Activated CD4-positive, alpha-beta T cell treated with anti-CD3 and anti-CD28 coated beads, Interleukin-2, amount 50 U/mL, for 1 hour (primary cell): ENCODE measurements at places on chromosomes 1 and 21.

DNA sequence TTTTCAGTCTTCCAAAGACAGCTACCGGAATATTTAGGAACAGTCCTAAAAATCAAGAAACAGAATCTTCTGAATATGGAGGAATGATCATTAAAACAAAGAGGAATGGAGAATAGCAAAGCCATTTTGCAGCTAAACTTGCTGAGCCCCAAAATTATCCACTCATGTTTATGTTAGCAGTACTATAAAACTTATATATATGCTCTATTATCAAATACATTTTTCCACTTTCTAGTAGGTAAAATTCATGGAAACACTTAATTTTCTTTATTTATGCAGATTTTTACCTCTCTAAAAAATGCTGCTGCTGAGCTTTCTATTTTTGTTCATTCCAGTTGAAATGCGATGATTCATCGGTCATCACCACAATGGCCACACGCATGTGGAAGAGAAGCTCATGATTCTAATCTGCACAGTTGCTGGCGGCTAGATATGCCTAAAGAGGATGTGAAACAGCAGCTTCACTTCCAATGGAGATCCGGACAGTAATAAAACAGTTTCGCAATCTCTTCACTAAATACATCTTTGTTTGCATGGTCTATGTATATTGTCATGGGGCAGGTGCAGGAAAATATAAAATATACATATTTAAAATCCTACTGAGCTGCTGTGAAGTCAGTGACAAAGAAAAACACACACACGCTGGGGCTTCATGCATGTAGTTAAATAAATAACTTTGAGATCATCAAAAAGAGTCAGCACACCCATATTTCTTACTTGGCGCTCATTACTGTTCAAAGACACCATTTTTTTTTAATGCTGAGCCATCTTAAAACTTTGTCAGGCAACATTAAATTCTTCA, 292.2 kb downstream of the SMYD3 start:
- DNase-seq, result no peak

GRCh38 chr1:226355669-226356551, 46.9 kb upstream of the LIN9 start:
- DNase-seq, result no peak

DNA sequence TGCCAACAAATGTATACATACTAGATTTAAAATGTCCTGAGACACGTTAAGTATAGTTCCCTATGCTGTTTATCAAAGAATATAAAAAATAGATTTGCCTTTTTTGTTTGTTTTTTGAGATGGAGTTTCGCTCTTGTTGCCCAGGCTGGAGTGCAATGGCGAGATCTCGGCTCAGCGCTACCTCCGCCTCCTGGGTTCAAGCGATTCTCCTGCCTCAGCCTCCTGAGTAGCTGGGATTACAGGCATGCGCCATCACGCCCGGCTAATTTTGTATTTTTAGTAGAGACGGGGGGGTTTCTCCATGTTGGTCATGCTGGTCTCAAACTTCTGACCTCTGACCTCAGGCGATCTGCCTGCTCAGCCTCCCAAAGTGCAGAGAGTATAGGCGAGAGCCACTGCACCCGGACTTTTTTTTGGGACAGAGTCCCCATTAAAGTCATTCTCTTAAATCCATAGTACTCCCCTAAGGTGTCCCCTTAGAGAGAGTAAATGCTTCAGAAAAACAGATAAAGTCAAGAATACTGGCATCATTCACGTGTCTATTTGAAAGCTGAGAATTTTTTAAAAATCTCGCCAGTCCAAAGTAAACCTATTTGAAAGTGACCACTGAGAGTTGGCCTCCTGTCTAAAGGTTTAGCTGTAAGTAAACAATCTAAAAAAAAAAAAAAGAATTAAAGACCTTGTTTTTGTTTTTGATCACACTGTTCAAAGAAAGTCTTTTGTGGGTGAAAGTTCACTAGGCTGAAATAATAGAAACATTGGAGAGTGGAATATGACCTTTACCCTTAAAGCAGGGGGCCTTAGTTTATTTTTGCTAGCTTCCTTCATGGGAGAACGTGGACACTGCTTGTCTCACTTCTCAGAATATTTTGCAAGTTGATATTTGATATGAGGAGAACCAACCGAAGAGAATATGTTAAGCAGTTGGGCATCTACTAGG, 48.0 kb upstream of the SLC16A1 start:
- no peak for DNase-seq

DNA sequence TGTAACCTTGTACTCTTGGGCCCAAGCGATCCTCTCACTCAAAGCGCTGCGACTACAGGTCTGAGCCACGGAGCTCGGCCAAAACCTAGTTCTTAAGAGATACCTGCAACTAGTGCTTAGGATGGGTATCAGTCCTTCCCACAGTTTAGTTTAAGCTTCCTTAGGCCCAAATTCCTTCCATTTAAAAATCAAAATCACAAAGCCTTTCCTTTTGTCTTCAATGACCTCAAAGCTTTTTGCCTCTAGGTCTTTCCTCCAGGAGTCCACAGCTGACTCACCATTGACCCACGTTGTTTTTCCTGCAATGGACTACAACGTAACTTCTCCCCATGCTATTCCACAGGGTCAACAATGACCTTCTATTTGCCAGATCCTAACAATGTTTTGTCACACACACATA, 64.0 kb downstream of the APP start:
- DNase-seq, result no peak

- DNase-seq, result no peak
These were observed 1.7 kb downstream of the MCL1 start for GRCh38 chr1:150577557-150578271.

- no peak for DNase-seq
These were observed 11.3 kb downstream of the UBE2G2 start for GRCh38 chr21:44790368-44790767.

DNA sequence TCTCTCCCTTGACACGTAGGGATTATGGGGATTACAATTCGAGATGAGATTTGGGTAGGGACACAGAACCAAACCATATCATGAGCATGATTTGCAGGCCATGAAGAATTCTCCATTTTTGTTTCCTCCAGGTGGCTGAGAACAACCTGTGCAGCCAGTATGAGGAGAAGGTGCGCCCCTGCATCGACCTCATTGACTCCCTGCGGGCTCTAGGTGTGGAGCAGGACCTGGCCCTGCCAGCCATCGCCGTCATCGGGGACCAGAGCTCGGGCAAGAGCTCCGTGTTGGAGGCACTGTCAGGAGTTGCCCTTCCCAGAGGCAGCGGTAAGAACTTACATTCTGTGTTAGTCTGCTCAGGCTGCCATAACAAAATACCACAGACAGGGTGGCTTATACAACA, 9.7 kb downstream of the MX1 start:
- DNase-seq, result no peak

DNA sequence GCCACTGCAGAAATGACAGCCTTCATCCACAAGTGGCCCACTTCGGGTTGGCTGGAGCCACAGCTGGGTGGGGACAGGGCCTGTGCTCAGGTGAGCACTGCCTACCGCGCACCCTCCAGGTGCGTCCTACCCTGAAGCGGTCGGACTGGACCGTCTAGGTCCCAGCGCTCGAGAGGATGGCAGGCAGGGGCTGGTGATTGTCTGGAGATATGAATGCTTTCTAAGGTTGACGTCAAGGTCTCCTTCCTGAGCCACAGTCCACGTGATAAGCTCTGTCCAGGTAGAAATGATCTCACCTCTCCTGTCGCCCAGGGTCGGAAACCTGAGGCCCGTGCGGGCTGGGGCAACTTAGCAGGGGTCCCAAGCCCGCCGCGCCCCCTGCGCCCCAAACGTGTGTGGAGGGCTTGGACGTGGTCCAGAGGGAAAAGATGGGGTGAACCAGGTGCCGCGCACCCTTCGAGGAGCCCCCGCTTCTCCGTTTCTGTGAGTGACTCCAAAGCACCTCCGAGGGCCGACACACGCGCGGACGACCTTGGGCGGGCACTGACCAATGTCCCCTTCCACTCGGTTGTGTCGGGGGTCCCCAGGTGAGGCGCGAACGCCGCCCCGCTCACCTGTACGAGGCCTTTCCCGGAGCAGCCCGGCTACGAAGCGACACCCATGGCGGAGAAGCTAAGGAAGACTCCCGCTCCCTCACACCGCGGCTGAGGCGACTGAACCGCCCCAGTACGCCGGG, 853 bp upstream of the DOP1B start:
- no peak for DNase-seq

GRCh38 chr1:180000575-180000974, 46.0 kb downstream of the CEP350 start:
- DNase-seq, result no peak

GRCh38 chr1:160117709-160118183, 2.2 kb downstream of the ATP1A2 start:
- no peak for DNase-seq

DNA sequence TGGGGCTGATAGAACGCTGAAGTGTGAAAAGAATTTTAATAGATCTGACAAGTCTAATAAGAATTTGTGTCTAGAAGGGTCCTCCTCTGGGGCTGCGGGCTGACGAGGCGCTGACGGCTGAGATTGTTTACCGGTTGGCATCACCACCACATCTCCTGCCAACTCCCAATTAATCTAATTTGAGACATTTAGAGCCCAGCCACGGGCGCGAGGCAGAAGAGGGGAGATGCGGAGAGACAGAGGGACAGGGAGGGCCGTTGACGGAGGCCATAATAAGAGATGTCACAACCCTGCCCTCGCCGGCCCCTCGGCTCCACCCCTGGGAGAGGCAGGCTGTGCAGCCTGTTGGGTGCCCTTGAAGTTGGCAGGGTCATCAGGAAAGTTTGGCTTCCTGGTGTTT, 109.3 kb downstream of the PAX7 start:
- DNase-seq, result no peak

- DNase-seq, result peak; percentile 32
These were observed 104.0 kb upstream of the OLIG2 start for GRCh38 chr21:32921632-32922230.

- no peak for DNase-seq
These were observed 14.2 kb downstream of the WDR4 start for GRCh38 chr21:42864815-42865775.

GRCh38 chr21:15445327-15445726, 284.5 kb upstream of the USP25 start:
- DNase-seq, result no peak

DNA sequence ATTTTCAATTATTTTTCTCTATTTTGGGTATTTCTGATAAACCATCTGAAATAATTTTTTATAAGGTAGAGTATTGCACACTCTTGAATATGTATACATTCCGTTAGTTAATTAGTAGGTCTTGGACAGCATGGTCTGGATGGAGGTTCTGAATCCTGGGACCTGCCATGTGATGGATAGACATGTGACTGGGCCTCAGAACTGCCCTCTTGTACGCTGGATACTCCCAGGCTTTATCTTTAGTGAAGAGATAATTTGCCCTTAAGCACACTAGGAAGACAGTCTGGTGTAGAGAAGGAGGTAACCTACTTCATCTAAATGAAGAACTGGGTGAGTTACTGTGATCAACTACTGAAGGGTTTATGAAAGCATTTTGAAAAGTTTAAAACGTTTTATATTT, 48.9 kb downstream of the CNIH3 start:
- DNase-seq, result no peak

- DNase-seq, result no peak
These were observed 543.5 kb downstream of the PTPRC start for GRCh38 chr1:199182186-199182843.

DNA sequence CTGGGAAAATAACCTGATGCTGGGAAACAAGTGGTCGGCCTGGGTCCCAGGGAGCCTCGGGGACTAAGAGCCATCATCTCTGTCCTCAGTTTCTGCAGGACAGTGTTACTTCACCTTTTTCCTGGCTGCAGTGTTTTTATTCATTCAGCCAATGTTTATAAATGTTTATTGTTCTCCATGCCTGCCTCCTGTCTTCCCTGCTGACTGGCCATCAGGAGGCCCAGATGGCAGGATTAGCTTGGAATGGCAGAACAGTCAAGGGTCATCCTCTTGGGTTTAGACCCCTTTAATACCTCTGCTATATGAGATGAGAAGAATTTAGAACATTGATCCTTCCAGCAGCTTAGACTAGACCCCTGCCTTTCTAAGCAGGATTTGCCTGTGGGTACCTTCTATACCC, 13.3 kb downstream of the MAPKAPK2 start:
- DNase-seq, result no peak

DNA sequence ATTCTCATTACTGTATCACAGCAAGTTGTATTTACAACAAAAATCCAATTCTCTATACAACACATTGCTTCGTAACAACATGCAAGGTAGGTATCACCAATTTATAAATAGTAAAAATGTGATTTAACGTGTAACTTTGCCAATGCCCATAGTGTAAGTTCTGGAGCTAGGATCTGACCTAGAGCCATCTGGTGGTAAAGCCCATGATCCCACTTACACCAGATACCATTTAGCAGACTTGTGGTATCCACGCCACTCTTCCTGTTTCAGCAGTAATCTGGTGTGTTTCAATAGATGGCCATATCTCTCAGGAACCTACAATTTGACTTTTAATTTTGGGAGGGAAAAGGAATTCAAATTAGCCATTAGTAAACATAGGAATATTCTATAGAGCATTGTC, 10.2 kb downstream of the SETSIP start:
- DNase-seq, result no peak

- DNase-seq, result no peak
These were observed 38.1 kb upstream of the POU3F1 start for GRCh38 chr1:38084700-38085099.

DNA sequence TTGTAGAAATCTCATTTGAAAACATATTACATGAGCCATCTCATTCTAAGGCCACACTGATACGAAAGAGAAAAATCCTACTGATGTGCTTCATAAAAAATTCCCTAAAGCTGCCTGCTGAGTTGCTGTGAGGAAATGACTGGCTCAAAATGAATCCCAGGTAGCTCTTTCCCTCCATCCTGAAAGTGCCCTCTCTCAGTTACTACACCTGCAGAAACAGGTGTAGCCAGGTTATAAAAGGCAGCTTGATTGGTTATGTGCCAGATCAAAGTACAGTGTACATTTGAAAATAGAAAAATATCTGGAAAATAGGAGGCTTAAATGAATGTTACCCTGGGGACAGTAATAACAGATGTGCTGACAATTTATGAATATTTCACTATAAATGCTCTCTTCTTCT, 833.4 kb upstream of the ADGRL4 start:
- no peak for DNase-seq
